Stimulated activated CD8-positive, alpha-beta memory T cell treated with anti-CD3 and anti-CD28 coated beads, Interleukin-2, amount 100 ng/mL, for 1 hour (primary cell): ENCODE measurements at places on chromosomes 1 and 21.

DNA sequence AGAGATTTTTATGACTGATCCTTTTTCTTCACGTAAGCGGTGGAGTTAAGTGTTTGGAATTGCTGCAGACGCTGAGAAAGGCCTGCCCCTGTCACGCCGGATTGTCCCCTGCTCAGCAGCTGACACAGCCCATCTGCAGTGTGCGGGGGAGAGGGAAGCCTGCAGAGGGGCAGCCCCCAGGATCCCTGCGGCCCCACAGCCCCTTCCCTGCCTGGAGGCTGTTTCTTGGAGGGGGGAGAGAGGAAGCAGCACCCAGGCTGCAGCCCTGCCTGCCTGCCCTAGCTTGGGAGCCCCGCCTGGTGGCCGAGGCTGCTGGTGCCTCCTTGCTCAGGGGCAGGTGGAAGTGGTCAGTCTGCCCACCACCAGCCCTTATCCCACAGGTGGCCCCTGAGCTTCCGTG lies 50.7 kb downstream of the PRDM16 start:
- no peak for DNase-seq

DNA sequence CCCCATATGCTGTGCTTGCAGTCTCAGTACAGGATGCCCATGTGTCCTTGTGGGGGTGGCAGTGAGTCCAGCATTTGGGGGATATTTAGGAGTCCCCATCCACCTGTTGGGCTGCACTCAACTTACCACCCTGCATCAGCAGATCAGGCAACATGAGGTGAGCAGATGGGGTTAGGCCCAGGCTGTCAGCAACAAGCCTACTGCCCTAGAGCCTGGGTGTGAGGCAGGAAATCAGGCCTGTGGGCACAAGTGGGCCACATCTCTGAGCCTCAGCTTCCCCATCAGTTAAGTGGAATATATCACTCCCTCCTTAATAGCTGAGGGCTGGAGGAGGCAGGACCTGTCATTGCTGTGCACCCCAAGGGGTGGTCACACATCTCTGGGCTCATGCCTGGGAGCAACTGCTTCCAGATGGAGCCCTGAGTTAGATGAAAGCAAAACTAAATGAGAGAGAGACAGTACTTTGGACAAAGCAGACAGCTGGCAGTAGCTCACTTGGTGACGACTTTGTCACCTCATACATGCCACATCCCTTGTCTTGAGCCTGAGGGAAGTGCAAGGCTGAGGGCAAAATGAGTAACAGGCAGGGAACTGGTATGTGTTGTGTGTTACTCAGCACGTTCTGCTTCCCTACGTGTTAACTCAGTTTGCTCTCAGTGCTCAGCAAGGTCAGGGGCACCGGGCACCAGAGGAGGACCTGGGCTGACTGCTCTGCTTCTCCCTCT lies 48.4 kb downstream of the TRIM11 start:
- DNase-seq = no peak

GRCh38 chr1:203146537-203146936 lies 19.0 kb downstream of the ADORA1 start:
- DNase-seq = no peak

DNA sequence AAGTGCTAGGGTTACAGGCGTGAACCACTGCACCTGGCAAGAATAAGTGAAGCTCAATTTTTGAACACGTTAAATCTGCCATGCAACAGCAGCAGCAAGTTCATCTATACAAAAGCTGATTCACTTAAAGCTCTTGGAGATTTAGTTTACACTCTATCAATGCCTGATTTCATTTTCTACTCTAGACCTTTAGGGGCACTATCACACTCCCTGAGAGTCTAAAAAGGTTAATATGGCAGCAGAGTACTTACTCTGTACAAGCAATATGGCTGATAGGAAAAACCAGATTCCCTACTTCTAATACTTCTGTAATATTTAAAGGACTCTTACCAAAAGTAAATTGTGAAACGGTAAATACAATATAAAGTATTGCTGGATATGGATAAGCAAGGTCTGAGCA lies 4.8 kb downstream of the RBM34 start:
- no peak for DNase-seq

- no peak for DNase-seq
Observed at GRCh38 chr1:22830041-22830566, 119.5 kb downstream of the EPHB2 start.

DNA sequence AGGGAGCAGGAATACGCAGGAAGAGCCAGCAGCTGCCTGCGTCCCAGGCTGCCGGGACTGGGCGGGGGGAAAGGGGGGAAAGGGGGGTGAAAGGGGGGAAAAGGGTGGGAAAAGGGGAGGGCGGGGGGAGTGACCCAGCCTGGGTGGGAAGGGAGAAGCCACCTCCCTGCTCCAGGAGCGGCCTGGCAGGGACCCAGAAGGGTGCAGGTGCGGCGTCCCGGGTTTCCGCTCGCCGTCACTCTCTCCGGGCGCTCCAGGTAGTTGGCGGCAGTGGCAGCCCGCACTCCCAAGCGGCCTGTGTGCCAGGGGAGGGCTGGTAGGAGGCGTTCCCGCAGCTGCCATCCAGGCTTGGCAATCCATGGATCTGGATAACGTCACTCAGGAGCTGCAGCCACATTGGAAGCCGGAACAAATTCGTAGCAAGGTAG lies 141.0 kb upstream of the NGF start:
- no peak for DNase-seq

DNA sequence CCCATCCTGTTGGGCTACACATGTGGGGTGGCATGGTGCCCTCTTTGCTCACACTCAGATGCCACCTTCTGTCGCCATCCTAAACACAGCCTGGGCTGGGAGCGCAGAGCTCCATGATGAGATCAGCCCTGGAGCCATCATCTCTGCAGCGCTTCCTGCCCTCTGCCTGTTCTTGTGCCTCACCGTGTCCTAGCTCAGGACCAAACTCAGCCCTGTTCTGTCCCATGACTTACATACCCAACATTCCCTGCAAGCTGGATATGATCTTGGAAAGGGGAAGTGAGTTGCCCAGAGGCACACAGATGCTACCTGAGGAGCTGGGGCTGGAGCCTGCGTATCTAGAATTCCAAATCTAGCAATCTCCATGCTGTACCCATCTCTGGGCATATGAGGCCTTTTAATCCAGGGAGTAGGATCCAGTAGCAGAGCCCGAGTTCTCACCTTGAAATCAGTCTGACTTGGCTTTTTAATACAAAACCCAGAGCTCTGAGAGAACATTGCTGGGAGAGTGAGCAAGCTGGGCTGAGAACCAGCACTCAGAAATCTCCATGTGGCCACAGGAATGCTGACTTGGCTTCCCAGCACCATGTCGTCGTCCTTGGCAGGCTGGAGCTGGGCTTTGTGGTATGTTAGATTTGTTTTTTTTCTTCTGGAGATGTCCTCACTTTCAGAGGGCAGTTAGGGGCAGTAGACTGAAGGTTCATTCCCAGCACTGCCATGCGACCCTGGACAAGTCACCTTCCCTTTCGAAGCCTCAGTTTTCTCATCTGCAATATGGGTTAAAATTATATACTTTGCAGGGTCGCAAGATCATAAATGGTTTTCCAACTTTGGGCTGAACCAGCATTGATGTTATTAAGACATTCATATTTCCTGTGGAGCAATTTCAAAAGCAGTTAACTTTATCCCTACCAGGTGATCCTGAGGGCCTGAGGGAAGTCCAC lies 2.6 kb downstream of the ALPL start:
- no peak for DNase-seq

DNA sequence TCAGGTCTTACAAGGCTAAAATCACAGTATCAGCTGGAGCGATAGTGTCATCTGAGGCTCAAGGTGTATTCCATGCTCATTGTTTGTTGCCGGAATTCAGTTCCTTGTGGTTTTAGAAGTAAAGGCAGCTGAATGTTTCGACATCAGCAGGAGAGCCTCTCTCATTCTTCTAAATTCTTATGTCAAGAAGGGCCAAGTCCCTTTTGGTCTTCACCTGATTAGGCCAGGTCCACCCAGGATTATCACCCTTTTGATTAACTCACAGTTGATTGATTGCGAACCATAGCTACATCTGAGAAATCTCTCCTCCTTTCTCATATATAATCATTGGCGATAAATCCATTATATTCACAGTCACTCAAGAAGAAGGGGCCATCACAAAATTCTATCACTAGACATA lies 806.7 kb upstream of the PRMT6 start:
- no peak for DNase-seq

DNA sequence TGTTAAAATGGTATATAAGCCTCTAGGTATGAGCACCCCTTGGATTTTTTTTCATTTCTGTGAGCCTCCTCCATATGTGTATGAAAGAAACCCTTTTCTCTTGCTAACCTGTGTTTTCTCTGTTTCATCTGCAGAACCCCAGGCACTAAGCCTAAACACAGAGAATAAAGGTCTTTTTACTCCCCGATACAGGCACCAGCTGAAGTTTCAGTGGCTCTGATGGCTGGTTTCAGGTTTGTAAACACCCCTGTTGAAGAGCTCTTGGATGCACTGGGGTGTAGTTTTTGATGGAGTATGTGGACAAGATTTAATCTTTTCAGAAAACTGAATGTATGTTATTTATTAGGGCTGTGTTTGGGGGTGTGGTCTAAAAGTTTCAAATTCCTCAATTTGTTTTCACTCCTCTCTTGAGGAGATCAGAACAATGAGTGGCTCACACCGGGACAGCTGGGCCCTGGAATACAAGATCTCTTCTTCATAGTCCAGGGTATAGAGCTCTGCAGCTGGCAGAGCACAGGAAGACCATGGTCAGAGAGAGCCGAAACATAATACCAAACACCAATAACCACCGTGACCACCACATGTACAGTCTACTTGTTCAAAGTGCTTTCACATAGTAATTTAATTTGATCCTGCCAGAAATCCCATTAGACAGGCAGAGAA lies 50.2 kb upstream of the VTCN1 start:
- DNase-seq = no peak

- no peak for DNase-seq
Observed at GRCh38 chr1:205235951-205236350, 8.2 kb downstream of the TMCC2 start.

DNA sequence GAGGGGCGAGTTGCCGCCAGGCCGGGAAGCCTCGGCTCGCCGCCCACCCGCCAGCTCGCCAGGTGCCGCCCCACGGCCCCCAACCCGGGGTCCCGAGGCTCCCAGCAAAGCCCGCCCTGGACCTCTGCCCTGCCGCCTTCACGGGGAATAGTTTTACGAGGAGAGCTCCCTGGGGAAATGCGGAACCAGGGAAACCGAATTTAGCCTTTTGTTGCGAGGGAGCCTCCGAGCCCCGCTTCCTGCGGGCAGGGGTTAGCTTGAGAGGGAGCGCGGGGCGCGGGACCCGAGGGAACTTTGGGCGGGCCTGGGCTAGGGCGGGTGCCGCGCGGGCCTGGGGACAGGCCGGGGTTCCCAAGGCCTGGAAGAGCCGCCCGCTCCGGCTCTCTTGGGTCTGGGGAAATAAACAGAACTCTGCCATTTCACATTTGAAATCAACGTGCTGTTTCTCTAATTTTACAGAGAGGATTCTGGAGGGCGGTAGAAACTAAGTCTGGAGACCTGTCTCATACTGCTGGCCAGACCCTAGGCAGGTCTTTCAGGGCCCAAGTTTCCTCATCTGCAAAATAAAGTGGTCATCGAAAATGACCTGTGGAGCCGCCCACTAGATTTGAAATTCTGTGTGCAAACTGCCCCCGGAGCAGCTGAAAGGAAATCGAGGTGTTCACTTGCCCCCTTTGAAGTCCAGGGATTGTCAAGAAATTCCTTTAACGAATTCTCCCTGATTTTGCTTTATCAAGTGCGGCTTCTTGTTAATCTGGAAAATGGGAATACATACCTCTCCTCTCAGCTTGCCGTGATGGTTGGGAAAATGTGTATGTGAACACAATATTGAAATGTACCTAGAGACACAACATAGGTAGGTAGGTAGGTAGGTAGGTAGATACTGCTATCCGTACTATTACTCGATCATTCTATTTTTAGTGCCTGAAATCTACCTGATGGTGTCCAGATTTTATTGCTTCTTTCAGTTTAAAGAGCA lies 749 bp upstream of the GLUL start:
- no peak for DNase-seq

DNA sequence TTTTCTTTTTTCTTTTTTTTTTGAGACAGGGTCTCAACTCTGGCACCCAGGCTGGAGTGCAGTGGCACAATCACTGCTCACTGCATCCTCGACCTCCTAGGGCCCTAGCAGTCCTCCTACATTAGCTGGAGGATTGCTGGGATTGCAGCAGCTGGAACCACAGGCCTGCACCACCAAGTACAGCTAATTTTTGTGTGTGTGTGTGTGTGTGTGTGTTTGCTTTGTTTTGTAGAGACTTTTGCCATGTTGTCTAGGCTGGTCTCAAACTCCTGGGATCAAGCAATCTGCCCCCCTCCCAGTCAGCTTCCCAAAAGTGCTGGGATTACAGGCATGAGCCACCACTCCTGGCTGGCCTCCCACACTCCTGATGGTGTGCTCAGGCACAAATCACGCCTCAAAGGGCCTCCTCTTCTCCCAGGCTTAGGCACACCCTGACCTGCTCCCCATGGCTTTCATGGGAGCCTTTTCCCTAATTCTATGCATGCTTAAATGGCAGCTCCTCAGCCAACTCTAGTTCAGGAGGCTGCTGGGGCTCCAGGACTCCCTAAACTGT lies 9.4 kb downstream of the FAM229A start:
- DNase-seq = no peak

DNA sequence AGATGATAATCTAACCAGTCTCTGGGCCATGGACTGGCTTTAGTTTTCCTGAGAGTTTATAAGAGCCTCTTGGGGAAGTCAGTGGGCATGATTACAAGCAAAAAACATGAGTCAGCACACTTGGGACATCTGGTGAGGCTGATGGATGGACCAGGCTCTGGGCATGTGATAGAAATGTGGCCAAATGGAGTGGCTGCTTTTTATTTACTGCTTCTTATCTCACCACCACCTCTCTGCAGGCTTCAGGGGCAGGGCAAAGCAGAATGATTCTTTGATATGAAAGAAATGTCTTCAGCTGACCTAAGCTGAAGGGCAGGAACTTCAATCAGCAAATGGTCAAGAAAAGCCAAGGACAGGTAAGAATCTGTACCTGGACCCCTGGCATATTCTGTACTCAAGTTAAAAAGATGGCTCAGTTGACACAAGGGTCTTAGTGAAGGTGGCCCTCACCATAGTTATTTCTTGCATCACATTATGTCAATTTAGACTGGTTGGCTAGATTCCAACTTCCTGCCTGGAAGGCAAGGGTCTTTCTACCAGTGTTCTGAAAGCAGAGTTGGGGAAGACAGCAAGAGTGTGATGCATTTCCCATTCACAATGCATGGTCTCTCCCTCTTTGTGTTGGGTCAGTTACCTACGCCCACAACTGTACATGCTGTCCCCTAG lies 162.8 kb downstream of the FASLG start:
- DNase-seq = no peak

- DNase-seq = no peak
Observed at GRCh38 chr21:34363733-34364132, at the start of gene KCNE2. Gene KCNE2, plus strand, starts transcription at chr21:34364006. Its CDS starts 6,473 bp downstream, at chr21:34370479.

GRCh38 chr1:12665511-12665910 lies 21.6 kb downstream of the AADACL4 start:
- DNase-seq = no peak

- DNase-seq = no peak
Observed at GRCh38 chr1:40876891-40877290, 14.7 kb upstream of the CITED4 start.
